Kidney epithelial cell (primary cell): ENCODE measurements at places on chromosomes 5 and 9.

GRCh38 chr5:76406673-76407072 is 3.6 kb downstream of the IQGAP2 start:
- DNase-seq: no peak

GRCh38 chr5:9654886-9655285 is 24.7 kb upstream of the TAS2R1 start:
- no peak for DNase-seq

- DNase-seq: no peak
Measured at GRCh38 chr5:149488645-149489306, 62.5 kb downstream of the CSNK1A1 start.

- DNase-seq: no peak
Measured at GRCh38 chr5:81214848-81215247, 18.3 kb upstream of the CKMT2 start.

DNA sequence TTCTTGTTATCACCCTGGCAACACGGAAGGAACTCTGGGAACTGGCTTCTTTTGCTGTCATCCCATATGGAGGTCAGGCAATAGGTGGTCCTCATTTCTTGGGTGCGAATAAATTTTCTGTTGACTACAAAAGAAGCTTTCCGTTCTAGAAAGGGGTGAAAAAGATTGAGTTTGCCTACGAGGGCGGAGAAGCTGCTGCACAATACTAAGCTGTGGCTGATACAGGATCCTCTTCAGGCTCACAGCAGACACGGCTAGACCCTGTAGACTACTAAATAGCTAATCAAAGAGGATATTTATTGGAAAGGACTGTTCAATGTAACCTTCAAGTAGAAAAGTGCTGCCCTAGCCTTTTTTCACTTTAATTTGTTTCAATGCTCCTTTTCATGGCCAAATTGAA is 58.1 kb downstream of the TJP2 start:
- no peak for DNase-seq

GRCh38 chr5:172456076-172456722 is 1.9 kb upstream of the SH3PXD2B start:
- DNase-seq: no peak

DNA sequence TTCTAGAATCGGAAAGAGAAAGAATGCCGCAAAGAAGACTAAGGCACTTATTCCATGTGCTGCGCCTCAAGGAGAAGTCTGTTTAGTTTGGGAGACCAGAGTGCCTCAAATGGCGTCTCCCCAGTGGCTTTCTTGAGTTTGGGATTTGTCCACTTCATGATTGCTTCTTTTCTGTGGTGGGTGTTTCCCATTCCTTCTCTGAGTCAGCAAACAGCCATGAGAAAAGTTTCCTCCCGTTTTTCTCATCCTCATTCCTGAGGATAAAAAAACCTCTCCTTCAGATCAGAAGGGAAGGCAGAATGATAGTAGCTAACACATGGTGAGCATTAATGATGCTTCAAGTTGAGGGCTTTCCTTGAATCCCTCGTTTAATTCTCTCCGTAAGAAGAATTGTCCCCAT is 275.9 kb upstream of the WWC1 start:
- no peak for DNase-seq

DNA sequence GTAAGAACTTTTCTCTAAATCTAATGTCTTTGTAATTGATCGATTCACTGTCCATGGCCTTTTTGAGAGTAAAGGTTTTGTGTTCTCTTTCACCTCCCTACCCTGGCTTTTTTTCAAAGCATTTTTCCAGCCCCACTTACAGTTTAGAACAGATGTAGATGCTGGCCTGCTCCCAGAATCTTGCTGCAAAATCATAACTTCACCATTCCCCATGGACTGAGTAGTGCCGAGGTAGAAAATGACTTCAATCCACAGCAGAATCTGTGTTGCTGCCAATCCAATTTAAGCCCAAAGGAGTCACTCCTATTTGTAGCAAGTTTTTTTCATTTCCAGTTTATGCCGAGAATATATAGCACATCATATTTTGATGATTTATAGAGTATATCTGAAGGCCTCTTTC is 46.5 kb upstream of the CEMIP2 start:
- no peak for DNase-seq

- no peak for DNase-seq
Measured at GRCh38 chr5:36669015-36669651, 62.7 kb downstream of the SLC1A3 start.

DNA sequence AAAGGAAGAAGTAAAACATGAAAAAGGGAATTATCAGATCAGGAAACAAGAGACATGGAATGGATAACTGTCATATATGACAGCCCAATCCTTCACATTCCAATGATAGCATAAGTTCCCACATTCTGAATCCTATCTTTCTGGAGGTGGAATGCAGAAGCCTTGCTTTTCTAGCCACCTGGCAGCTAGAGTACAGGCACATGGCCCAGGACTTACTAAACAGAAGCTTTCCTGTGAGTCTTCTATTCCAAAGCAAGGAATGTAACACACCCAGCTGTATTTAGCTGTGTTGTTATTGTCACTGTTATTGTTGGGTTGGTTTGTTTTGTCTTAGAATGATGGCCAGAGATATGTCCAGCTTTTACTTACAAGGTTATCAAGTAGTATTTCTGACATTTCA is 780.5 kb upstream of the ZNF608 start:
- DNase-seq: no peak

DNA sequence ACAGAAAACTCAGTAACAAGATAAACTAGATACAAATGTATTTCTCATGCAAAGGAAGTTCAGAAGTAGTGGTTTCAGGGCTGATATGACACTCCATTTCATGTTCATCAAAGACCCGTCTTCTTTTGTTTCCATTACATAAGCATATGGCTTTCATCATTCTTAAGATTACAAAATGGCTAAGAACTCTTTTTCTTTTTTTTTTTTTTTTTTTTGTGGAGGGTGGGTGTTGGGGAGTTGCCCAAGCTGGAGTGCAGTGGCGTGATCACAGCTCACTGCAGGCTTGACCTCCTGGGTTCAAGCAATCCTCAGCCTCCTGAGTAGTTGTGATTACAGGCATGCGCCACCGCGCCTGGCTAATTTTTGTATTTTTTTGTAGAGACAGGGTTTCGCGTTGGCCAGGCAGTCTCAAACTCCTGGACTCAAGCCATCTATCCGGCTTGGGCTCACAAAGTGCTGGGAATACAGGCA is 22.0 kb upstream of the PTBP3 start:
- DNase-seq: no peak

- DNase-seq: no peak
Measured at GRCh38 chr5:135643881-135644766, 65.3 kb upstream of the CXCL14 start.

DNA sequence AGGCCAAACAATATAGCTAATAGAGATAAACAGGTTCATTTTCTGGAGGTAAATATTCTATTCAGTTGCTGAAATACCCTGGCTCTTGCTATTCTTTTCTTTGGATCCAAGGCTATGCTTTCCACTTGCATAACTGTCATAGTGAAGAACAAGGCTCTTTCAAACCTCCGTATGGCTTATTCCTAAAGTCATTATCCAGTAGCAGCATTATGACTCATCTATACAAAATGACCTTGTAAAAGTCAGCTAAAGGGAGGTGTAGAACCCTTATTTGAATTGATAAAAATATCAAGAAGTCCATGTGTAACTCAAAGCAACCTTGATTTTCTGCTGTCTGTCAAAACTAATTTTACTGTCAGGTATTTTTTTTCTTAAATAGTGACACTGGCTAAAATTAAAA is 447.8 kb downstream of the PLK2 start:
- DNase-seq: no peak

DNA sequence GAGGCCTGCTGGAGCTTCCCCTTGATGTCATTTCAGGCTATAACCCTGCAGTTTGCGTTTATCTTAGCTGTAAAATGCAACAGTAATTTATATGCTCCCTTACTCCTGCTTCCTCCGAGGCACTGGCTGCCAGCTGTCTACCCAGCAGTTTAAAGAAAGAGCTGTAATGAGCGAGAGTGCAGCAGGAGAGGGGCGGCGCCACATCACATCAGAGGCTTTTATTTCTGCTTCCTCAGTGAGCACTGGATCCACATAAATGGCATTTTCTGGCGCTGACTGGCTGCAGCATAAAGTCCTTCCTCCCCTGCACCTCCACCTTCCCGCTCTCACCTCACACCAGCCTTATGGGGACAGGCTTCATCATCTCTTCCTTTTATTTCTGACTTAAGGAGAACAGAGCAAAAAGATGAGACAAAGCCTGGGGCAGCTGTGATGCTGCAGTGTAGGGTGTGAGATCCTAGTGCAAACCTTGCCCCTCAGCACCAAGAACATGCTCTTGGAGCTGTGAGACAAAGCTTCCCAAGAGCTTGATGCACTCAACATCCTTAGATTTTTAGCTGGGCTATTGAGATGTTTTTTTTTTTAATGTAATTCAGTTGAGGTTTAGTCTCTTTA is 829.6 kb upstream of the ZNF608 start:
- no peak for DNase-seq

GRCh38 chr9:135001526-135001925 is 83.8 kb upstream of the FCN1 start:
- no peak for DNase-seq

GRCh38 chr5:33143405-33144123 is 297.2 kb upstream of the TARS1 start:
- DNase-seq: no peak

DNA sequence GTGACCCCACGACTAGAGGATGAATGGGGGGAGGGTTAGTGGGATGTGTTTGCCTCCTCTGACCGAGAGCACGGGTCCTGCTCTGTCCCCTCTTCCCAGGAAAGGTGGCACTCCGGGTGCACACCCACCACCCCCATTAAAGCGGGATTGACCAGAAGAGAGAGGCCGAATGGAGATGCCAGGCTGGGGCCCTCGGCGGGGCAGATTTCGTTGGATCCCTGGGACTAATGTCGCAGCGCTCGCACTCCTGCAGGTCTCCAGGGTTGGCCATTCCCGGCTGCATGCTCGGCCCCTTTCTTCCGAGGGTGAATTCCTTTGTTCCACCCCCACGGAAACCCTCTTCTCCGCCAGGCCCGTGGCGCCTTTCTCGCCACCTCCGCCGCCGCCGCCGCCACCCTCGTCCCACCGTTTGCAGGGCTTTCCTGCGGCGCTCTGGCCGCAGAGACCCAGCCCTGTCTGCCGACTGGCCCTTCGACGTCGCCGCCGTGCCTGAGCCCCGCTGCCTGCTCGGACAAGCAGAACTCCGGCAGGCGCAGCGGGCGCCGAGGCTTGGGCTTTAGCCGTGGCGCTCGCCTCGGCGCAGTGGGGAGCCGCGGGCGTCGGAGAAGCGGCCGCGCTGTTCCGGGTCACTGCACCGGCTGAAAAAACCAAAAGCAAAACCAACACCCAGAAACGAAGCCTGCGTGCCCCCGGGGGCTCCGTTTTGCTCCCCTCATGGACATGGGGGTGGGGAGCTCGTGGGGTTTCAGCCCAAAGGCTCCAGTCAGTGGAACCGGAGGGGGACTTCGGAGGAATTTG is 11.8 kb downstream of the LMX1B start:
- no peak for DNase-seq

- no peak for DNase-seq
Measured at GRCh38 chr9:117523531-117524153, 108.8 kb upstream of the ASTN2 start.

DNA sequence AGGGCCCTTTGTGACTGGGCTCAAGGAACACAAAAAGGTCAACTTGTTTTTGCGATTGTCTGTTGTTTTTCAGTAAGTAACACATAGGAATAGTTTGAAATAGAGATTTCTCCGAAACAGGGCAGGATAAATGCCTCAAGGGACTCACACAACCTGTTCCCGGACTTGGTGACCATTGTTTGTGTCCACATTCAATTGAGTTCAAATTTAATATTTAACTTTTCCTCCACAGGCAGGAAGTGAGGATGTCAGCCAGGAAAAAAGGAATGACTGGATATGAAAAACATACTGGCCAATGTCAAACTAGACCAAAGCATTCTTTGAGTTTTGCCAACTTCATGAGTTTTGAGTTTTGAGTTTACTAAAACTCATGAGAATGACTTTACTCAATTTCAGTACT is 72.7 kb downstream of the SPATA31C2 start:
- DNase-seq: no peak

GRCh38 chr5:135154961-135155360 is 120.9 kb upstream of the PITX1 start:
- DNase-seq: no peak

DNA sequence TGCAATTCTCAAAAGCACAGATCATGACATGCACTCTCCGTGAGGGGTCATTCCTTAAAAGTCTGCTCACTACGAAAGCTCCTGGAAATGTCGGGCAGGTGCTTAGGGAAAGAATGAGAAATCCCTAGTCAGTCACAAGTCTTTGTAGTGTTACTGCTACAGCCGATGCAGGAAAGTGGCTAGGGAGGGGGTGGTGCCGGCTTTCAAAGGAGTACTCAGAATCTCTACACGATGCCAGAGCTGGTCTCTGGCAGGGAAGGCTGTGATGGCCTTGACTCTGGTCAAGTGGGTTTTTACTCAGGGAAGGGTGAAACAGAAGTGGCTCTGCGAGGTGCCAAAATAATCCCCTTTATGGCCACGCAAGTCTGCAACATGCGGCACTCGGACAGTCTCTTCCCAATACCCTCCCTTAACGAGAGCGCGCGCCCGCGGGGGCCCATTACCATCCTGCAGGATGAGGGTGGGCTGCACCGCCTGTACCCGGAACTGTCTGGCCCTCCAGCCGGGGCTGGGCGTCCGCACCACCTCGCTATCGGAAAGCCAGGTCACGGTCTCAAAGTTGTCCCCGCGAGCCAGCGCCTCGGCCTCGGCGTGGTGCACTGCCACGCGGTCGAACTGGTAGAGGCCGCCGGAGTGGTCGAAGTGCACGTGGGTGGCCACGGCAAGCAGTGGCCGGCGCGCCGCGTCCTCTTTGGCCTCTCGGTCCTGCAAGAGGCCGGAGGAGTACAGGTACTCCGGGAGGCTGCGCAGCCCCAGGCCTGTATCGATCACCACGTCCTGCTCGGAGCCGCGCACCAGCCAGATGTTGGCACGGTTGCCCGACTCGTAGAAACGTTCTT is 956 bp downstream of the MBLAC2 start:
- no peak for DNase-seq
